Sigmoid colon (tissue), 7 donors: ENCODE measurements at places on chromosomes 2 and 18.

- no peak overlapping the region for H3K4me3 ChIP-seq
- H3K27me3 ChIP-seq: no peaks in the 10 kb centered on the region
- H3K4me1 ChIP-seq: no peaks in the 10 kb centered on the region
- H3K36me3 ChIP-seq: no peaks in the 10 kb centered on the region
Observed at GRCh38 chr2:109142416-109143210, 13.6 kb downstream of the SH3RF3 start.

DNA sequence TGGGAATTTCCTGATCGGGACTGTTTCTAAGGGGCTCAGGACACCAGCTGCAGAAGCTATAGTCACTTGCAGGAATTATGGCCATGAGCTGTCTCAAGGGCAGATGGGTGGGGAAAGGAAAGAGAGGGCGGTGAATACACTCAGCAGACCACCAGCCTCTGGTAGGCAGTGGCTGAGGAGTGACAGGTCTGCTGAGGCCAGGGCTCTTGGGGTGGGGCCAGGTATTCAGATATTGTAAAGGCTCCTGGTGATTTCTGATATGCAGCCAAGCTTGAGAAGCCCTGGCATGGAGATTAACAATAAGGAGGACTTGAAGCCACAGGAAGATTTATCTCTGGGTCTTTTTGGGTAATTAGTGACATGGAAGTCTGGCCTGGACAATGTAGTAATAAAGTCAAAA, 145.3 kb upstream of the AQP4 start:
- no peaks in the 10 kb centered on the region for H3K4me1 ChIP-seq
- DNase-seq: no peak
- no peak overlapping the region for H3K27ac ChIP-seq
- H3K4me3 ChIP-seq: no peak overlapping the region

DNA sequence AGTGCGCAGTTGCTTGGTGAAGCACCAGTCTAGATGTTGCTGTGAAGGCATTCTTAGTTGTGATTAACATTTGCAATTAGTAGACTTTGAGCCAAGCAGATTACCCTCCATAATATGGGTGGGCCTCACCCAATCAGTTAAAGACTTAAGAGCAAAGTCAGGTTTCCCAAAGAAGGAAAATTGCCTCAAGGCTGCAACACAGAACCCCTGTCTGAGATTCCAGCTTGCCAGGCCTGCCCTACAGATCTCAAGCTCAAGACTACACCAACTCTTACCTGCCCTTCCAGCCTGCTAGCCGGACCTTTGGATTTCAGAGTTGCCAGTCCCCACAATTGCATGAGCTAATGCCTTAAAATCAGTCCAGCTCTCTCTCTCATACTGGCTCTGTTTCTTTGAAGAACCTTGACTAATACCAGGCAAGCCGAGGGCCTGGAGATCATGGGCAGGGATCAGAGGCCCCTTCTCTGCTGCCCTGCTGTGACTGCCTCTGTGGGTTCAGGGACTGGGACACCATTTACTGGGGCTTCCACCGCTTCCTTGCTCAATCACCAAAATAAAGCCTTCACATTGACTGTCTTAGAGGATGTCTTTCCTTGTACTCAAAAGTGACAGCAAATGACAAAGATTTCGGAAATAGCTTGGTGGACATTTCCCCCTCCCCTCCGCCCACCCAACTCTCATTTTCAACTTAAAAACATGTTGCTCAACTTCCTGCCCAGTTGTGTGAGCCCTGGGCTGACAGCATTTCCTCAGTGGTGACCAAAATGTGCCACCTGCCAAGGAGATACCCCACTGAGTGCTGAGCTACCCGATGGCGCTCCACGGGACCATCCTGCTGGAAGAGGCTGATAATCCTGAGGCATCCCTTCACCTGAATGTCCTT, 86.7 kb downstream of the GALNT14 start:
- H3K27me3 ChIP-seq: no peaks in the 10 kb centered on the region
- no peak overlapping the region for H3K4me3 ChIP-seq
- DNase-seq: no peak
- H3K36me3 ChIP-seq: no peaks in the 10 kb centered on the region
- H3K4me1 ChIP-seq: no peaks in the 10 kb centered on the region
- no peak overlapping the region for H3K27ac ChIP-seq

- DNase-seq: no peak
- H3K4me3 ChIP-seq: no peak overlapping the region
- H3K27me3 ChIP-seq: peaks cover 26% of the 10 kb centered on the region
- H3K36me3 ChIP-seq: no peaks in the 10 kb centered on the region
Observed at GRCh38 chr2:130831356-130831755, 5.4 kb upstream of the ARHGEF4 start.

GRCh38 chr2:96870626-96871255, 861 bp upstream of the SEMA4C start:
- peak overlapping the region; percentile 98 for H3K4me3 ChIP-seq
- no peaks in the 10 kb centered on the region for H3K27me3 ChIP-seq
- H3K36me3 ChIP-seq: no peaks in the 10 kb centered on the region
- peaks cover 64% of the 10 kb centered on the region for H3K4me1 ChIP-seq
- DNase-seq: peak; percentile 85
- peak overlapping the region; percentile 100 for H3K27ac ChIP-seq

GRCh38 chr2:156456616-156457015, 20.4 kb downstream of the GPD2 start:
- H3K36me3 ChIP-seq: no peaks in the 10 kb centered on the region
- no peak overlapping the region for H3K4me3 ChIP-seq
- no peaks in the 10 kb centered on the region for H3K4me1 ChIP-seq

DNA sequence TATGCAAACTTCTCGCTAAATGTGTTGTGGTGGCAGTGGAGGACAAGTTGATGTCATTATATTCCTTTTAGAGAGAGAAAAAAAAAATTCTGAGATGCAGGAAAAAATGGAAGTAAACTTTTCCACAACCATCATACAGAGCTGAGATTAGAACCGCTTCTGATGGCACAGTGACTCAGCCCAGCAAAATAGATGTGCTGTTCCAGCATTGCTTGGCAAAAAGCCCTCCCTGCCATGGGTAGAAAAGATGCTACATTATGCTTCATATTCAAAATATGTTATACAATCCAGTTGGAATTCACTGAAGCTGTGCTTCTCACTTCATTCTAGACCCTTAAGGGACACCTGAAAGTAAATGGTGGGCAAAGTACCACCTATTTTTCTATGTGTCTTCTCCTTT, 1047.6 kb upstream of the FANCL start:
- H3K4me3 ChIP-seq: no peak overlapping the region
- H3K27me3 ChIP-seq: no peaks in the 10 kb centered on the region

GRCh38 chr2:65691816-65692215, 259.4 kb upstream of the SPRED2 start:
- DNase-seq: no peak
- H3K27me3 ChIP-seq: no peaks in the 10 kb centered on the region
- no peak overlapping the region for H3K4me3 ChIP-seq
- H3K27ac ChIP-seq: no peak overlapping the region

DNA sequence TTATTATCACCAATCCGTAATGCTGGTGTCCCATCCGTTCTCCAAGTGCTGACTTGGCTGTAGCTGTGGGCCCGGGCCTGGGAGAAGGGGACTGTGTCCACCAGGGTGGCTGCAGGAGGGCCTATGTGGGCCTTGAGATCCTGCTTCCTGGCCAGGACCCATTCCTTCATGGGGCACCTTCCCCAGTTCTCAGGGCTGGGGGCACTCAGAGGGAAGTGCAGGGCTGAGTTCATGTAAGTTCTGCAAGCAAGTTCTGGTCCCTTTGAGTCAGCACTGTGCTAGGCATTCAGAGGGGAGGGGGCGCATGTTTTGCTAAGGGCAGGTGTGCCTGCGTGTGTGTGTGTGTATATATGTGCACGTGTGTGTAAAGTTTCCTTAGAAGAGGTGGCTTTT, 94.0 kb downstream of the GLI2 start:
- H3K36me3 ChIP-seq: no peaks in the 10 kb centered on the region
- peaks cover 52% of the 10 kb centered on the region for H3K4me1 ChIP-seq
- H3K27ac ChIP-seq: no peak overlapping the region
- peak; percentile 46 for DNase-seq
- no peaks in the 10 kb centered on the region for H3K27me3 ChIP-seq
- no peak overlapping the region for H3K4me3 ChIP-seq

DNA sequence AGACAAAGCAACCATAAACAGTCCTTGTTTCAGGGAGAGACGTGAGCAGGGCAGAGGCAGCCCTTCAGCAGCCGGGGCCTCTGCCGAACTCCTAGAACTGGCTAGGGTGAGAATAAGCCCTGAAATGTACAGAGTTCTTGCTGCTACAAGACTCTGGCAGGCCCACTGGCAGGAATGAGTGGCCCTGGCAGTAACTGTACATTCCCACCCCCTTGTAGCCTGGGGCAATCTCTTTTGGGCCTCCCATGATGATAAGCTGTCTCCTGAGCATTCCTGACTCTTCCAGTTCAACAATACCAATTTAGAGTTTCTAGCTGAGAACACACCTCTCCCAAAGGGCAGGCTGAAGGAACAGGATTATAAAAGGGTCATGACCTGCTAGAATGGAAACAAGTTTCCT, 54.3 kb downstream of the HAUS1 start:
- no peaks in the 10 kb centered on the region for H3K36me3 ChIP-seq
- DNase-seq: no peak
- no peaks in the 10 kb centered on the region for H3K4me1 ChIP-seq
- no peak overlapping the region for H3K27ac ChIP-seq
- no peaks in the 10 kb centered on the region for H3K27me3 ChIP-seq

DNA sequence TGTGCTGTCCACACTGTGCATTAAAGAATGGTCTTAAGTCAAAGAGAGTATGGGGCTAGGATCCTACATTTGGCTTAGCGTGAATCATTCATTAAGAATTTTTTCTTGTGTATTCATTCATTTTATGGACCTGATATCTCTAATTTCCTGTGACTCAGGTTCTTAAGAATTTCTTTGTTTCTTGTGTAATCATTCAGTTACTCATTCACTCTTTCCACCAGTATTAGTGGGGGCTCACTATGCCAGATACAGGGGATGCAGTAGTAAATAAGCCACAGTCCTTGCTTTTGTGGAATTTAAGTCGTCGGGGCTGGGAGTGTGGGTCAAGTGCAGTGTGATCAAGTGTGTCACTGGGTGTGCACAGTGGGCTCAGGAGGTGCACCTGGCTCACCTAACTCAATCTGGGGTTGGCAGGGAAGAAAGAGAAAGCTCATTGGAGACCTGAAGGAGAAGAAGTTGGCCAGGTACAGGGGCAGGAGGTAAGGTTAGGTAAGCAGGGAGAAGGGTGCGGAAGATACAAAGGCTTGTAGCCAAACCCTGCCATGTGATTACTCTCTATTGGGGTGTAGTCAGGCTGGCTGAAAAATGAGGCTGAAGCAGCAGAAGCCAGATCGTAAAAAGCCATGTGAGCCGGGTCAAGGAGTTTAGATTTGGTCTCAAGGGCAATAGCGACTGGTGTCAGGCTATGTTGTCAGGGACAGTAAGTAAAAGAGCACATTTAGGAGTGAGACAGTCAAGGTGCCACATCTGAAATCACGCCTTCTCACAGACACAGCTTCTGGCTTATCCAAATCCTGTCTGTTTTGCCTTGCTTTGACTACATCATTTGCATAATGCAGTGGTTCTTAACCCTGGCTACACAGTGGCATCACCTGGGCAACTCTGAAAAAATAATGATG, 67.2 kb downstream of the KCTD1 start:
- H3K36me3 ChIP-seq: no peaks in the 10 kb centered on the region
- DNase-seq: no peak
- no peak overlapping the region for H3K27ac ChIP-seq
- H3K4me1 ChIP-seq: peaks cover 14% of the 10 kb centered on the region

GRCh38 chr2:179170901-179171300, 93.7 kb downstream of the SESTD1 start:
- no peak overlapping the region for H3K27ac ChIP-seq
- peaks cover 8% of the 10 kb centered on the region for H3K4me1 ChIP-seq
- no peak overlapping the region for H3K4me3 ChIP-seq
- no peak for DNase-seq
- no peaks in the 10 kb centered on the region for H3K27me3 ChIP-seq
- H3K36me3 ChIP-seq: peaks cover 7% of the 10 kb centered on the region

DNA sequence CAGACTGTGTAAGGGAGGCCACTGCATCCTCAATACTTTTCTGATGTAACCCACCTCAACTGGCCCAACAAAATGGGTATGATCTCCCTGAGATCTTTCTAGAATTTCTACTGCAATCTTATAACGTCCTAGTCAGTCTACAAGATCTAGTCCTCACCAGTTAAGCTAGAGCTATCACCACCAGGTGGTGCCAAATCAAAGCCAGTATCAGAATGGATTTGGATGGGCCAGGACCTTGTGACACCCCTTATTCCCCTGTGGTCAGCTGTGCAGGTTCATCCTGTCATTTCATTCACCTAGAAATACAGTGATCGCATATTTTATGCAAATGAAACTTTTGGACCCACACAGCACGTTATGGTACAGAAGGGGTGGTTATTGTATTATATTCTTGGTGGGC, 90.3 kb downstream of the OLA1 start:
- no peak for DNase-seq
- H3K36me3 ChIP-seq: no peaks in the 10 kb centered on the region
- peaks cover 8% of the 10 kb centered on the region for H3K4me1 ChIP-seq
- H3K27ac ChIP-seq: no peak overlapping the region

DNA sequence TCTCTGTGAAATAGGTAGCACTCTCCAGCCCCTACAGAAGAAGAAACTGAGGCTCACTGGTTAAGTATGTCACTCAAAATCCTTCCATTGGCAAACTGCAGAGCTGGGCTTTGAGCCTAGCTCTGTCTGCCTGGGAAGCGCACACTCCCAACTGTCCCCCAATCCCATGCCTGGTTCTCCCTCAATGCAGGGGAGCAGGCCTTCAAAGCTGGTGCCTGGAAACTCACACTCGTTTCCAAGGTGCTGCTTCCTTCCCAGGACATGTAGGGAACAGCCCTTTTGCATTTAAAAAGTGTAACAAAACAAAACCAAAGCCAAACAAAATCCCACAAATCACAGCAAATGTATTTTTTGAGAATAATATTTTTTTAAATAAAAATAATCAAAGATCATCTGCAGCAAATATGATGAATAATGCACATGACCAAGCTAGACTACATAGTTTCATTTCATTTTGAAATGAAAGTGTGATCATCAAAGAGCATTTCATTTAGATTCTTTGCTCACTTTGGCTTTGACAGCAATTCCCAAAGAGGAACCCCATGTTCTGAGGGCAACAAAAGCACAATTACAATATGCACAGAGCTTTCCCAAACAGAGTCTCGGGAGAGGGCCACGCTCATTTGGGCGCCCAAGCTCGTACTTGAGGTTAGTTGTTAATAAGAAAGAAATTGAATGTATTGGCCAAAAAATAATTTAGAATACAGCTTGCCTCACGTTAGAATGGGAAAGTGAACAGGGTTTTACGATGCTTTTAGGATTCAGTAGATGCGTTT, 96.7 kb upstream of the ACKR3 start:
- H3K4me1 ChIP-seq: no peaks in the 10 kb centered on the region
- DNase-seq: no peak
- no peak overlapping the region for H3K4me3 ChIP-seq
- H3K27me3 ChIP-seq: no peaks in the 10 kb centered on the region

GRCh38 chr2:186716899-186717298, 23.0 kb downstream of the FAM171B start:
- no peak overlapping the region for H3K4me3 ChIP-seq
- H3K4me1 ChIP-seq: no peaks in the 10 kb centered on the region
- no peaks in the 10 kb centered on the region for H3K36me3 ChIP-seq
